ENCODE measurements at places on chromosomes 6 and 20. TPM values are rescaled to one million over a fixed set of nuclear protein-coding genes. Genes with fewer than 3 reads are reported as not detected.
A peak's percentile ranks its signal among the peaks of the same experiment; 100 is the strongest.

CALHM6 gene
- polyA plus RNA-seq = 4.0 TPM

TMC2 gene
- polyA plus RNA-seq = 0.02 TPM

PNPLA1 gene
- polyA plus RNA-seq = not detected

KATNA1 gene
- 22.1 TPM for polyA plus RNA-seq

RIN2 gene
- polyA plus RNA-seq = 30.8 TPM

PPP1R16B gene
- 4.0 TPM for polyA plus RNA-seq

DNA sequence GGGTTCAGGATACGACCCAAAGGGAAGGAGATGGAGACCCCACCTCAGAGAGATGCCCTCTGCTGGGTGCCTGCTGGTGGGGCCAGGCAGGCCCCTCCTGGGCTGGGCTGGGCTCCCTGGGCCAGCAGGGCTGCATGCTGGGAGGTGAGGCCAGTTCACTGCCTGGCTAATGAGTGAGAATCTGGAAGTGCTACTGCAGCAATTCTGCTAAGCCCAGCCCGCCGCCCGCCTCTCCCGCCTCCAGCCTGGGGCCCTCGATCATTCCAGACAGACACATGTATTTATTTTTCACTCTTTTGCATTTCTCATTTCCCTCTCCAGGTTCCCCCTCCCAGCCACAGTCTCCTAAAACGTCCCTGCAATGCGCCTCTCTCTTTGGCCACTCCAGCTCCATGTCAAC, 79.6 kb downstream of the CDH22 start:
- DNase-seq = no peak

DNA sequence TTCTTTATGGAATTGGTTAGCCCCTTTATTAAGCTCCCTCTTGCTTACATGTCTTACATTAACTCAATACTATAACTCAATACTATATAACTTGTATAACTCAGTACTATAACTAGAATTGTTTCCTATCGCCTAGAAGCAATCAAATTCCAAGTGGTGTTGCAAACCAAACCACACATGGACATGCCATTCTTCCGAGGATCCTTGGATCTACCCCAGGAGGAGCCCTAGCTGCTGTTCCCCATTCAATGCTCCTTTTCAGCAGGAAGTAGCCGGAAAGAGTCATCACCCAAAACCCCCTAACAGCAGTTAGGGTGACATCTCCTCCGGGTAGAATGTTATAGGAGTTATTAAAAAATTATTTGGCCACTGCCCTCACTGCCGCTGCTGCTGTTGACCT, 40.5 kb downstream of the PLN start:
- DNase-seq = no peak

DNA sequence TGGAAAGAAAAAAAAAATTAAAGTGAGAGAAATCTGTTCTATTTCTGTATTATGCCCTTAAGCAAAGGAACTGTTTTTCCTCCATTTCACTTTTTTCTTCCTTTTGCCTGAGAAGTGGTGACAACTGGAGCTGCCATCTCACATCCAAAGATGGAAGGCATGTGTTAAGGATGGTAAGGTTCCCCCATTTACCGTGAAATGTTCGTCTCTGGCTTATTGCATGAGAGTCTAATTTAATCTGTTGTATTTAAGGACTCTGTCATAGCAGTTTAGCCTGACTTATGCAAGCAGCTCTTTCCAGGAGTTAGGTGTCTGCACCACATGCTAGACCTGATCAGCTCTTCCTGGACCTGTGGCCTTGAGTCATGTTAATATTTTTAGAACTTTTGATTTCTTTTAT, 389.5 kb upstream of the MAP3K7 start:
- no peak for DNase-seq

DNA sequence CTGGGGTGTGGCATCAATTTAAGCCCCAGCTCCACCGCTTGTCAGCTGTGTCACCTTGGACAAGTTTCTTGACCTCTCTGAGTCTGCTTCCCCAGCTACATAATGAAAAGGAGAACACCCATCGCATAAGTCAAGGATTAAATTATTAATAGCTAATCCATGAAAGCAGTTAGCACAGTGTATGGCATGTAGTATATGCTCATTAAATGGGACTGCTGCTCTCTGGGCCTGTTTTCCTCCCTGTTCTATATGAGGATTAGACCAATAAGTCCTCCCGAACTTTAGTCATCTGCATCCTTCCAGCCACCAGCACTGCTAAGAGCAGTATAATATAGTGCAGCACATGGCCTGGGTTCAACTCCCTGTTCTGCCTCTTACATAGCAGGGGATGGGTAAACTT, 19.7 kb downstream of the ETV7 start:
- no peak for DNase-seq

GRCh38 chr6:46407246-46407645, 84.0 kb downstream of the RCAN2 start:
- DNase-seq = peak; percentile 78

DNA sequence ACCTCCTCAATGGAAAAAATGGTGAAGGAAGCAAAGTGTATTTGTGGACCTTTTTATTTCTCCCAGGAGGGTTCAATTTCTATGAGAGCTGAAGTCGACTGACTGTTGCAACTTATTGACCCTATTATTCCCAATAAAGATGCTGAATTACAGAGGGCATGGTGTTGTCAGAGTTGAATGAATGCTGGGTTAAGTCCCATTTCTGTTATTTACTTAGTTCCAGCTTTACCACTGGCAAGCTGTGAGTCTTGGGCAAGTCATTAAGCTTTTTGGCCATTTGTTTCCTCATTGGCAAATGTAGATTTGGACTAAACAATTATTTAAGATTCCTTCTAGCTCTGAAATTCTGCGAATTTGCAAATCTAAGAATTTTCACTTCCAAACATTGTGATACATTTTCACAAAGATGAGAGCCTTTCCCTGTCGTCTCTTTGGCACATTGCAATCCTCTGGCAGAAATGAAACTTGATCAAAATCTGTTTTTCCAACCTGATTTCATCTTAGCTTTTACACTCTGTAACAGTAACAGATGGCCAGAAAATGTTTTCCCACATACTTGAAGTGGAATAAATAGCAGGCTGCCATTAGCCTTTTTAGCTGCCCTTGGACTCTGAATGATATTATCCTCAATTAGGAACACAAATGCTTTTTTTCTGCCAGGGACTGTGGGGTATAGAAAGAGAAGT, 21.3 kb downstream of the BLTP3A start:
- DNase-seq = peak; percentile 23

DNA sequence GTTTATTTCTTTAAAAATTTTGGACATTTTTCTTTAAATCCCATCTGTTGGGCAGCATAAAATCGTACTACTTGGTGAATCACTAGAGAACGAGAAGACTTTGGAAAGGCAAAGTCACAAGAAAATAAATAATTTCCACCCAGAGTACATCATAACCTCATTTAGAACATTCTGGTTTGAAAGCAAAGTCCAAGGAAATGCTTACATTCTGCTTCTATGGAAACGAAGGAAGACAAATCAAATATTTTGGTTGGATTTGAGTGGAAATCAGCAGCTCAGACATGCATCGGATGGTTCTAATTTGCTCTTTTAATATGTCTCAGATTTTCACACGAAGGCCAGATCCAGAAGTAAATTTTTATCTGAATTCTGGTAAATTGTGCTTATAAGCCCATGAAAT, 60.7 kb upstream of the LTV1 start:
- peak; percentile 95 for DNase-seq

DNA sequence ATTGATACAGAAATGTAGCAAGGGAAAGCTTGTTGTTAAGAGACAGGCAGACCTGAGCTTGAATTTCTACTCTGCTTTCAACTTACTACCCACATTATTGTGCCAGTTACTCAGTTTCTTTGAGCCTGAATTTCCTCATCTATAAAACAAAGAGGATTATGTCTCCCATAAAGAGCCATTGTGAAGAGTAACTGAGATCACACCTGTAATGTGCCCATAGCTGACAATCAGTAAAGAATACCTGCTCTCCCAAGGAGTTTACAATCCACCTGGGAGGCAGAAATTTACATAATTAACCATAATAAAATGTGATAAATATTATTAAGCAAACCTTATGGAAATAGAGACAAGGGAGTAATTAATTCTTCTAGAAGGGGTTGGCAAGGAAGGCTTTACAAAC, 204.9 kb downstream of the EPM2A start:
- DNase-seq = no peak

- no peak for DNase-seq
Observed at GRCh38 chr20:51720854-51721253, 47.3 kb downstream of the ATP9A start.

- DNase-seq = peak; percentile 67
Observed at GRCh38 chr6:165245287-165245686, 64.1 kb downstream of the C6orf118 start.

DNA sequence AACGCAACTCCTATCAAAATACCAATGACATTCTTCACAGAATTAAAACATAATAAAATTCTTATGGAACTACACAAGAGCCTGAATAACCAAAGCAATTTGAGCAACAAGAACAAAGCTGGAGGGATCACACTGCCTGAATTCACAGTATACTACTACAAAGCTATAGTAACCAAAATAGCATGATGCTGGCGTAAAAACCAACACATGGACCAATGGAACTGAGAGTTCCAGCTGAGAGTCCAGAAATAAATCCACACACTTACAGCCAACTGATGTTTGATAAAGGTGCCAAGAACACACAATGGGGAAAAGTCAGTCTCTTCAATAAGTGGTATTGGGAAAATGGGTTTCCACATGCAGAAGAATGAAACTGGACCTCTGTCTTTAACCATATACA, 6.9 kb downstream of the MLIP start:
- DNase-seq = no peak

Measured in muscle of leg (tissue), 16 donors.